WTC11 (cell line): ENCODE measurements at places on chromosomes 2 and 18. TPM values are rescaled to one million over a fixed set of nuclear protein-coding genes. Genes with fewer than 3 reads are reported as not detected.

GRCh38 chr2:42031281-42032223 is 16.3 kb upstream of the PKDCC start:
- no peak overlapping the region for H3K27ac ChIP-seq
- no peaks in the 10 kb centered on the region for H3K36me3 ChIP-seq
- 0 out of 2 replicates have a peak overlapping the region, but pooled peaks have one; percentile 0 for H3K4me3 ChIP-seq
- H3K27me3 ChIP-seq: peaks cover 34% of the 10 kb centered on the region
- H3K4me1 ChIP-seq: peaks cover 52% of the 10 kb centered on the region

DNA sequence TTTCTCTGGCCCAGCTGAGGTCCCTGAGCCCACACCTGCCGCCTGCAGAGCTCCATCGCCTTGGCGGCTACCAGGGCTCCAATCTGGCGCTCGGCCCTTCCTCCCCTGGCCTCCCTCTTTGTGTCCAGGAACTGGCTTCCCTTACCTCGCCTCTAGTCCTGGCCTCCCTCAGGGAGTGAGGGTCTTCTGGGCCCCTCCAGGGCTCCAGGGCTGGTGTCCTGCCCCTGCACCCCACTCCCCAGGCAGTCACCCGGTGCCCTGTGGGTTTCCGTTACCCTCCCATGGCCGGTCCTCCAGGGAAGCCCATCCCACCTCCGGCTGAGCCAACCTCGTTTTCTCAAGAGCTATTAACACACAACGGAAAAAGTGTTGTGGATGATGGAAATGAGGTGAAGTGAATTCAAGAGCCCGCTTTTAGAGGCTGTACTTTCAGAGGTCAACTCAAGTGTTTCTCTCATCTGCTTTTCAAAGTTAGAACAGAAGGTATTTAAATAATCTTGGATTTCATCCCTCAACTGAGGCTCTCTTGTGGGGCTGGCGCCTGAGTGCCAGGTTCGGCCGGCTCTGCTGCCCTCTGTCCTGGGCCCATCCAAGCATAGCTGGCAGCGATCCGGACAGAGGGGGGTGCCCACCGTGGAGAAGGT is 131.9 kb downstream of the ASB1 start:
- no peak for DNase-seq
- H3K4me1 ChIP-seq: peaks cover 7% of the 10 kb centered on the region
- H3K36me3 ChIP-seq: no peaks in the 10 kb centered on the region
- no peaks in the 10 kb centered on the region; the same call in 1 of the 2 replicates for H3K27me3 ChIP-seq
- no peak overlapping the region for H3K4me3 ChIP-seq

GRCh38 chr18:66560094-66560493 is 43.8 kb downstream of the CDH19 start:
- no peaks in the 10 kb centered on the region for H3K27me3 ChIP-seq
- DNase-seq: no peak
- no peaks in the 10 kb centered on the region for H3K4me1 ChIP-seq
- no peak overlapping the region; the same call in 1 of the 2 replicates for H3K27ac ChIP-seq

DNA sequence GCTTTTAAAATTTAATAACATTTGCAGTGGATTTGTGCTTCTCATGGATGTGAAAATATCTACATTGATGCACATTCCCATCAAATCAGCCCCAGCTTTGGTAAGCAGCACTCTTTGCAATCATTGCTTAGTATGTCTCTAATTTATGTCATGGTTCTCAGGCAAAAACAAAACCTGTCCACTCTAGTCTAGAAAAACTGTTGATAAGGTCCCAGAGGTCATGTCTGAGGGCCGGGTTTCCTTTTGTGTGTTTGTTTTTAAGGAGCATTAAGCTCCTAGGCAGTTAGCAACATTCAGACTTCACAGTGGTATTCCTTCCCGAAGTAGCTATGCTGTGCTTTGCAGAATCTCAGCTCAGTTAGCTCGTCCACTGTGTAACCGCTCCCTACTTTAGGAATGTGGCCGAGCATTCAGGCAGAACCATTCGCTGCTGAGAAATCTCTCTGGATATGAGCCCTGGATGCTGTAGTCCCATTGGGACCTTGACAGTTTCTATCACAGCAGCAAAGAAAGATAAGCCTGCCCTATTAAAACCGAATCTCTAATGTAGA is 4.0 kb downstream of the DIPK1C start:
- no peak for DNase-seq
- no peak overlapping the region for H3K4me3 ChIP-seq
- no peak overlapping the region for H3K27ac ChIP-seq

Gene POTEC
- not detected in 3 replicates for total RNA-seq

Gene OSR1
- 0.22 to 0.55 TPM (median 0.27 TPM) in 3 replicates for total RNA-seq

Gene TRIB2
- 79.6 to 89.3 TPM (median 83.1 TPM) in 3 replicates for total RNA-seq

Gene NT5C1B
- total RNA-seq: not detected in 3 replicates

Gene RAMP1
- 0.62 to 1.2 TPM (median 1.0 TPM) in 3 replicates for total RNA-seq
